ENCODE measurements at places on chromosomes 5 and 9. TPM values are rescaled to one million over a fixed set of nuclear protein-coding genes. Genes with fewer than 3 reads are reported as not detected.

IDNK gene
- 3.8 TPM for total RNA-seq

ANKRD55 gene
- not detected for total RNA-seq

FRRS1L gene
- not detected for total RNA-seq

GRCh38 chr9:20804489-20805250 lies 120.6 kb downstream of the FOCAD start:
- DNase-seq: no peak

GRCh38 chr5:94830520-94830919 lies 212.1 kb downstream of the SLF1 start:
- no peak for DNase-seq

- no peak for DNase-seq
Observed at GRCh38 chr5:112342389-112342788, 76.7 kb downstream of the EPB41L4A start.

GRCh38 chr9:35364817-35365585 lies 124.9 kb upstream of the RUSC2 start:
- DNase-seq: no peak

GRCh38 chr5:55081541-55081940 lies 20.9 kb upstream of the GZMA start:
- DNase-seq: no peak

DNA sequence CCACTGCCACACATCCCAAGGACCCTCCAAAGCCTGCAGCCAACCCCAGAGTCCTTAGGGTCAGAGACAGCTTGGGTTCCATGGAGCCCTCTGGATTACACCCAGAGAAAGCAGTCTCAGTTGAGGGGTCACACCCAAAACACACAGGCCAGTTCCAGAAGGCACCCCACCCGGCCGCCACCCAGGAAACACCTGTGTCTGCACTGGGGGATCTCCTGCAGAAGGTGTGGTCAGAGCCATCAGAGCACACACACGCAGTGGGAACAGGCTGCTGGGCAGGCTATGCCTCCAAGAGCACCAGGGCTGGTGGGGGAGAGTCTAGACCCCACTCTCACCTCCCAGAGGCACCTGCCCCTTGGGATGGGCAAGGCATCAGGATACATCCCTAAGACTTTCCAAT lies 27.3 kb downstream of the NIPAL4 start:
- no peak for DNase-seq

GRCh38 chr5:147559749-147560148 lies 49.9 kb upstream of the DPYSL3 start:
- no peak for DNase-seq

DNA sequence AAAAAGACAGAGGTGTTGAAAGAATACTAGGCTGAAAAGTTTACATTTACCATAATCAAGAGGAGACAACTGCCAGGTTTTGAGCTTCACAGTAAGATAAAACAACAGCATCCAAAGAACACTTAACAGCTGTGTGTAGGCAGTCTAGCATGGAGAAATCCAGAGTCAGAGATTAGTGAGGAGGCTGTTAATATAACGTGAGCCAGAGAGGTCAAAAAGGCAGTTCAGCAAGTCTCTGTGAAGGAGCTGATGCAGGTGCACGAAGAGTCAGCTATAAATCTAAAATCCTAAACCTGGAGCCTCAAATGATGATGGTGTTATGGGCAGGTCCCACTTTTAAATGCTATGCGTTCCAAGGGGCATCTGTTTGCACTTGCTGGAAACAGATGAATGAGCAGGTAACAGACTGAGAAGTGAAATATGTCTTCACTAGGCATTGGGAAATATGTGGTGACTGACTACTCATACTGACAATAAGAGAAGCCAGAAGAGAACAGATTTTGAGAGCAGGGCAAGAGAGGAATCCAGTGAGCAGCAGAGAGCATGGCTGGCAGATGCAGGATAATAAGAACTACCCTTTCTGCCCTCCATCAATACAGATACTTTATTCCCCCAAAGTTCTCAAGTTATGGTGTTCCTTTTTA lies 8.7 kb downstream of the APTX start:
- DNase-seq: no peak

DNA sequence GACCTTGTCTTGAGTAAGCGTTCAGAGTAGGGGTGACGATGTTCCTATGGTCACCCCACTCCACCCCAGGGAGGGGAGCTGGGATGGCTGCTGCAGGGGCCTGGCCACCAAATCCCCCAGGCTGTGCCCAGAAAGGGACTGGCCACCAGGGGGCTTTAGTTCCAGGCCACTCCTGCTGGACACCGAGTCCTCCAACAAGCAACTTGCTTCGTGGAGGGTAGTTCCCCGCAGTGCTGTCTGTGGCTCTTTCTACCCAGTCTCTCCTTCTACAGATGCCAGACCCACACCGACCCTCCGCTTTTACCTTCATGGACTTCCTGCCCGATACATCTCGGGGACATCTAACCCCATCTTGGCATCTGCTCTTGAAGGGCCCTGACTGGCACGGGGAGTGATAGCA lies 35.7 kb upstream of the GABRP start:
- no peak for DNase-seq

DNA sequence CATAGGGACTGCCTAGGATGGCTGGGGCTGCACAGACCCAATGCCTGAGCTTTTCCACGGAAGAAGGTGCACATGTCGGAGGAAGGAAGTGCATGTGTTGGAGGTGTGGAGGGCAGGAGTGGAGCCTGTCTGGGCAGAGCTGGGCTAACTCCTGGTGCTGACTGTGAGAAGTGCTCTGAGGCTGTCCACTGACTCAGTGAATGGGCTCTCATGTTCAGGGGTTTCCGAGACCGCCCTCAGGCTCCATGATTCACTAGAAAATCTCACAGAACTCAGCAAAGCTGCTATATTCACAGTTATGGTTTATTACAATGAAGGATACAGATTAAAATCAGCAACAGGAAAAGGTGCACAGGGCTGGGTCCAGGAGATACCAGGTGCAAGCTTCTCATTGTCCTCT lies 37.2 kb downstream of the NTNG2 start:
- no peak for DNase-seq

- peak; percentile 77 for DNase-seq
Observed at GRCh38 chr5:143207563-143208364, 195.7 kb downstream of the NR3C1 start.

All from G401 (cell line).